ENCODE measurements at places on chromosomes 16 and 17.

DNA sequence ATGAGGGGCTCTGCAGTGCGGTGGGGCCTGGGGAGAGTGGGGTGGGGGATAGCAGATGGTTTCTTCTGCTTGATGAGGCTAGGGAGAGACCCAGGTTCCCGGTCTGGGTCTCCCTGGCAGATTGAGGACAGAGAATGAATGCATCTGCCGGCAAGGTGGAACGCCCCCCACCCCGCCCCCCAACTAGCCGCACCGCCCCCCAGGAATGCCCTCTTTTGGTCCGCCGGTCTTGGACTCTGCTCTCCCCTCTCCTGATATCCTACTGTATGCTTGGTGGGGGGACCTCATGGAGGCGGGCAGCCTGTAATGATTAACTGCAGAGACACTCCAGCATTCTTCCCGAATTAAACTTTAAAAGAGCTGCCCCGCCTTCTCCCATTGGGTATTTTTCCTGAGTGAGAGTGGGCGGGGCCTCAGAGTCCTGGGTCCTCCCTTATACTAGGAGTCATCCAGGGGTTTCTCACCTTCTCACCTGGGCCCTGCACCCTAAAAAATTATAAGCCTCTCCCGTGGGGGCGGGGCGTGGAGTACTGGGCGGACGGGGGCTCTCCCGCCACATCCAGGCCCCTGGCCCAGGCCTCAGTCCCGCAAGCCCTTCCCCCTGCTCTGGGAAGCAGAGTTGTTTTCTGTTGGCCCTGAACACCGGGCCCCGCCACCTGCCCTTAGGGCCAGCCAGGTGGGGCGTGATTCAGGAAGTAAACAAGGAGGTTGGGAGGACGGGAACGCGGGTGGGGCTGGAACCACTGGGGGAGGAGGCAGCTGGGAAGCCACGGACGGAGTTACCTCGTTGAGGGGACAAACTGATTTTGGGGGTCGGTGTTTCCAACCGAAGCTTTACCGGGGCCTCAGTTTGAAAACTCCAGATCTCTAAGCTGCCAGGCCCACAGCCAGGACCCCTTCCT, 1.5 kb downstream of the GRB7 start:
- peak; percentile 27 for DNase-seq

DNA sequence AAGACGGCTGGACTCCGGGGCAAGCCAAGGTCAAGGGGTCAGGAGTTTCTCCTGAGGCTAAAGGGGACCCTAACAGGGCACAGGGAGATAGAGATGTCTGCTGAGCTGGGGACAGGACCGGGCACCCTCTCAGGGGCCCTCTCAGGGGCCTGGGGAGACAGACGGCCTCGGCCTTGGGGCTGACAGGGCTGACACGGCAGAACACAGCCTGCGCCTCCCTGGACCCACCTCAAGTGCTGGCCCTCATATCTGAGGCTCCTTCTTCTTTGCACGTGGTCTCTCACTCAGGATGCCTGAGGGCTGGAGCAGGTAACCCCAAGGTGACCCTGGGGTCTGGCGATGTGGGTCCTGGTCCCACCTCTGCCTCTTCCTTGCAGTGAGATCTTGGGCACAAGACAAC, 186.9 kb upstream of the TNRC6C start:
- no peak for DNase-seq

DNA sequence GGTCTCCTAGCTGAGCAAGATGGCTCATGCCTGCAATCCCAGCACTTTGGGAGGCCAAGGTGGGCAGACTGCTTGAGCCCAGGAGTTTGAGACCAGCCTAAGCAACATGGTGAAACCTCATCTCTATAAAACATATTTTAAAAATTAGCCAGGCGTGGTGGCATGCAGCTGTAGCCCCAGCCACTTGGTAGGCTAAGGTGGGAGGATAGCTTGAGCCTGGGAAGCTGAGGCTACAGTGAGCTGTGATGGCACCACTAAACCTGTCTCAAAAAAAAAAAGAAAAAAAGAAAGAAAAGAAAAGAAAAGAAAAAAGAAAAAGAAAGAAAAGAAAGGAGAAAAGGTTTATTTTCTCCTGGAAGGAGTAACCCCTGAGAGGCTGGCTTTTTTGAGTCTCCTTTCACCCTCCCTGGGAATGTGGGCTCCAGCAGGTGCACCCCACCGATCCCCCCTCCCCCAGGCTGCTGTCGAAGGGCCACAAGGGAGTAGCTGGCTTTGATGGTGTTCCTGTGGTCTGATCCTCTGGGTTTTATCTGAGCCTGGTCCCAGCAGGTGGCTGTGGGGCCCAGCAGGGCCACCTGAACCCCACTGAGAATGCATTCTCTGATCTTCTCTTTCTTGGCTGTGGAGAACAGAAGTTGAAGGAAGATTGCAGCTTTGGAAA, 29.9 kb upstream of the TNRC6C start:
- no peak for DNase-seq

DNA sequence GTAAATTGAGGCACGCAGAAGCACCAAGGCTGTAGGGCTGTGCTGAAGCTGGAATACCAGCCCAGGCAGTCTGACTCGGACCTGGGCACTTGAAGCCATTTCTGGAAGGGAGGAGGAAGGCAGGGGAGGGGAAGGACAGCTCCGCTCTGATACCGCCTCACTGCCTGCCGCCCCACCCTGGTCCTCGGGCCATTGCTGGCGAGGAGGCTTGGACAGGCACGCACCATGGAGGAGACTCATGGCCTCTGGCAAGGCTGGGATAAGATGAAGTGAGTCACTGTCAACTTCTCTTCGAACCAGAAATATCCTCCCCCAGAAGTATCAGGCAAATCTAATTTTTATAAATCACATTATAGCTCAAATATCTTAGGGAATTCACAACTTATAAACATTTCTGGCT, 81.3 kb downstream of the SDK2 start:
- DNase-seq = no peak

DNA sequence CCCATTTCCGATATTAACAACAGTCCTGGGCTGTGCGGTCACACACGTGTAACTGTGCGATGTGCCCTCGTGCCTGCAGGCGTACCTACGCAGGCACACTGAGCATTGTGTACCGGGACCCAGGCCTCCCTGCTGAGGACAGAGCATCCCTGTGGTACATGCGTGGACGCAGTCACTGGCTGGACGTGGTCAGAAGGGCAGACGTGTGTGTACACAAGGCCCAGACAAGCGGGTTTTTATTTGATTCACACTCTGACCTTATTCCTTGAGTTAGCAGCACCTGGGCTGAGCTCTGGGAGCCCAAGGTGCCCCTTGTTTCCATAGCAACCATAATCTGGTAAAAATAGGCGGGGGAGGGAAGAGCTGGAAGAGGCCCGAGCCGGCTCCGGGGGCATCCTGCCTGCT, 19.5 kb downstream of the RAP1GAP2 start:
- no peak for DNase-seq

DNA sequence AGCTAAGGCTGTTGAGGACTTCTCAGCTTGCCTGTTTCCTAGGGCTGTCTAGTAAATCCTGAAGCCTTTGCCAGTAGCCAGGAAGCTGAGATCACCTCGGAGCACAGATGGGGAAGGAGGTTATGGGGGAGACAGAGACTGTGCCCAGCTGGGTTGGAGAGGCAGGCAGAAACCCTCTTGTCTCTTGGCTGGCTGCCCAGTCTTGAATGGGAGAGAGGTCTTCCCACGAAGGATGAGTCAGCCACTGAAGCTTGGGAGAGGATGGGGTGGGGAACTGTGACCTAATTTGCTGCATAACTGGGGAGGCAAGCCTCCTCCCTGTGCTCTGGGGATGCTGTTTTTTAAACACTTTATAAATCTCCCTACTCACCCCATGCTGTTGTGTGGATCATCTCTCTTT, 69.8 kb downstream of the SHISA9 start:
- DNase-seq = no peak

- DNase-seq = no peak
These were observed 6.1 kb downstream of the DBNDD1 start for GRCh38 chr16:90012991-90013745.

DNA sequence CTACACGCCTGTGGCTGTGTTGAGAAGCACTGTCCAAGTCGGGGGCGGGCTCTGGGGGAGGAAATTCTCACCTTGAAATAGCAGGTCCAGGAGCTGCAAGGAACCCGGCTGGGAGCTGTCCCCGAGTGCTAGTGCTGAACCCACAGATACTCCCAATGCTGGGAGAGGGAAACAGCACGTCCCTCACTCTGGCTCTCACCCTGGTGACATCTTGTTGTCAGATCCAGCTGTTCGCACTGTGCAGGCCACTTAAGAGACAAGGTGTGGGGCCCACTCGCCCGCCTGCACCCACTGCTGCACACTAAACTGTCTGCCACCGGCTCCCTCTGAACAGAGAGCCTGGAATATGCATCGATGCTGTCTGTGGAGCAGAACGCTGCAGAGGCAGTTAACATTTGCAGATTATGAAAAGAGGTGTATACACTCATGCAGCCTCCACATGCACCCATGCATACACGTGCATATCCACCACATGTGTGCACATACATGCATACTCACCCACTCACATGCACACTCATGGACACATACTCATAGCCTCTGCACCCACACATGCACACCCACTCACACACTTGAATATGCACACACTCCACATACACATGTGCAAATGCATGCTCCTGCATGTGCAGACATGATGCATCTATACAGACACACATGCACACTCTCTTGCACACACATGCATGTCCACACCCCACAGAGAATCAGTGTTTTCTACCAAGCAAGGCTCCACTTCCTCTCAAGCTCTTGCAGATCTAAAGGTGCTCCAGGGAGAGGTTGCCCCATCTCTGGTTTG, 42.0 kb downstream of the MGAT5B start:
- DNase-seq = no peak

All from NCI-H2081 treated with DMSO at 0.1 percent for 48 hours (cell line).